IPS DF 19.7 (cell line): ENCODE measurements at places on chromosomes 3 and 15.

DNA sequence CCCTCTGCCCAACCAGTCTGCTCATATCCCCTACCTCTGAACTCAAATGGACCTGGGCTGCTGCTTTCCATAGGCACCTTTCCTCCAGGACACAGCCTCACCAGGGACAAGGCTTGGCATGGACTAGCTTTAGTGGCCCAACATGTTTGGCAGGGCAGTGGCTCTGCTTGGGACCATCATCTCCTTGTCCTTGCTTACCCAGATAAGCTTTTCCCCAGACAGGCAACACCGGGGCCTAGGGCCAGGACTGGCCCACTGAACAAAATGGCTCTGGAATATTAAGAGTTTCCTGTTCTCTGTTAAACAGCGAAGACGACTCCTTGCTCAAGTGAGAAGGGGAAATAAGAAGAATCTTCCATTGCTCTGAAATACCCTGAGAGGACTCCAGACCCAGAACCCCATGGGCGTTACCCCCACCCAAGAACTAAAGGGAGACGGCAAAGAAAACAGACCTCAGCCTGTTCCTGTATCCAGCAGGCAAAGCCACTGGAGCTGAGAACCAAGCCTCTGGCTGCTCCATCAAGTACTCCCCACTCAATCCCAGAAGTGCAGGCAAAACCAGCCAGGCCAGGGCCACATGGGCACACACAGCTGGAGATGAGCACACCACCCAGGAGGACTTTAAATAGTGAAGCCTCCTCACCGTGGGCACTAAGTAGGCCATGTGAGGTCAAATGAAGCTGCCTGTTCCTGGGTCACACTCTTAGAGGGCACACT lies 45.5 kb downstream of the CTNNB1 start:
- no peak for DNase-seq

- no peak for DNase-seq
Measured at GRCh38 chr3:108412121-108412750, 98.2 kb downstream of the MYH15 start.

DNA sequence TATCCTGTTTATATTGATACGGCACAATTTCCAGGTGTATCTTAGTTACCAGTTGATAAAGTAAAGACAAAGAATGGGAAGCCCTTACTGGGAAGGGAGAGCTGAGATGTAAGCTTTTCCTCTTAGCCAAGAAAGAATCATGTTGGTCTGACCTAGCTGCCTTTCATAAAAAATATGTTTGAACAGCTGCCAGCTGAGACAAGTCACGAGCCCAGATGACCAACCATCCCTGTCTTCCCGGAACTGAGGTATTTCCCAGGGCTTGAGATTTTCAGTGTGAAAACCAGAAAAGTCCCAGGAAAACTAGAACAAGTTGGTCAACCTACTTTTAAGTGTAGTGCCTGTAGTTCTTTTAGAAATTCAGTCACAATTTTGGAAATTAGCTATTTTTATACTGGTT lies 3.6 kb upstream of the MYH15 start:
- no peak for DNase-seq

GRCh38 chr3:88059380-88060170 lies 520 bp downstream of the ZNF654 start:
- no peak for DNase-seq

DNA sequence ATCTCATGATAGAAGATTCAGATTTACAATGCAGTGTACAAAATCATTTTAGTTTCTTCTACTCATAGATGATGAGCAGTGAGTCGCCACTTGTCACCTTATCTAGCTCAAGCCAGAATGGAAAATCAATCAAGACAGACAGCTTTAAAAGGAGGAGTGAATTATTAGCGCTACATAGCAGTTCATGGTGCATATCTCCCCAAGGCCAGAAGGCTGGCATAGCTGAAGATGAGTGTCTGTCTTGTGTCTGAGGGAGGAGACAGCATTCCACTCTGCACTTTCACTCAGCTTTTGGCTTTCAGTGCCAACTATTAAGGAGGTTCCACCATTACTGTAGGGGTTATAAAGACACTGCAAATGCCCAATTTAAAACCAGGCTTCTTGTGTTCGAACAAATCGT lies 804.1 kb upstream of the LMCD1 start:
- DNase-seq: no peak

- no peak for DNase-seq
Measured at GRCh38 chr3:45889337-45889736, 3.0 kb downstream of the CCR9 start.

GRCh38 chr3:124582196-124582595 lies 148.1 kb upstream of the UMPS start:
- no peak for DNase-seq

GRCh38 chr15:94119298-94119811 lies 112.0 kb upstream of the MCTP2 start:
- DNase-seq: no peak

DNA sequence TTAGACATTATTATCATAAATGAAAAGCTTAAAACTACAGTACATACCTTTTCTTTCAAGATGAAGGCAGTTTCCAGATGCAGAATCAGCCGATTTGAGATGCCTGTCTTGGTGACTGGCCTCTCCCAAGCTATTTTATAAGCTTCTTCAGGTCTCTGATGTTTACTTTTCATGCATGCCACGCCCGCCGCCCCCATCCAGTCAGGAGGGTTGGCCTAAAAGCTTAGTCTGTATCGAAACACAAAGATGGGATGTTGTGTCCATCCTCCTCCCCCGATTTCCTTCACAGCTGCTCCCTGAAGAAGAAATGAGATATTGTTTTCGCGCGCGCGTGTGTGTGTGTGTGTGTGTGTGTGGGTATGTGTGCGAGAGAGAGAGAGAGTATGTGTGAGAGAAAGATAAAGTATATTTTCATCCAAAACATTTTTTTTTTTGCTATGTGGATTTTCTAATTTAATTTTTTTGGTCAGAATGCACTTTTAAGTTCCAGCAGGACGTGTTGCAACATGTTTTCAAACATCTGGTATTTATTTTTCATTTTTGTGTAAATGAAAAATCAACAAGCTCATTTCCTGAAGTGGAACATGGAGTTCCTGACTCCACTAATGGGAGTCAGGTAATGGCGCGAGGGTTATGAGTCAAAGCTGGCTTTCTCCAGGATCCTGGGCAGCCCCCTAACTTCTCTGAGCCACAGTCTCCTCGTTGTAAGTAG lies at the start of gene APOD:
APOD (minus strand) TSS at position 110 of the 712 bp plus-strand sequence. CDS start 4,479 bp downstream, outside the sequence.
- no peak for DNase-seq

DNA sequence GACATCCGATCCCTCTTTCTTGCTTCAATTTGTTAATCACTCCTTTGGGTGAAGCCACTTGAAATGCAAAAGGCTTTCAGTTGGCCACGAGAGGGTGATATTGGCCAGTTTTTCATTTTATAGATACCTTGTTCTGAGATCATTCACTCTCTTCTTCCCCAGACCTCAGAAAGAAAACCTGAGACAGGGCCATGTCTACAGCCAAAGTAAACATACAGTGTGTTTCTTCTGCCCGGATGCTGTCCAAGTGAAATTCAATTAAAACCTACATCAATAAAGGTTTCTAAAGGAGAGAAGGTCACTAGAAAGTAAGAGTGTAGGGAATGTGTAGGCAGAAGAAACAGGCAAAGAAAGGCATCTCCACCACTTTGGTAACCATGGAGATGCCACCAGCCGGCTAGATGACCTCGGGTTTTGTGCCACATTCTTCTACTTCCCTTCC lies 39.5 kb upstream of the FMN1 start:
- no peak for DNase-seq

DNA sequence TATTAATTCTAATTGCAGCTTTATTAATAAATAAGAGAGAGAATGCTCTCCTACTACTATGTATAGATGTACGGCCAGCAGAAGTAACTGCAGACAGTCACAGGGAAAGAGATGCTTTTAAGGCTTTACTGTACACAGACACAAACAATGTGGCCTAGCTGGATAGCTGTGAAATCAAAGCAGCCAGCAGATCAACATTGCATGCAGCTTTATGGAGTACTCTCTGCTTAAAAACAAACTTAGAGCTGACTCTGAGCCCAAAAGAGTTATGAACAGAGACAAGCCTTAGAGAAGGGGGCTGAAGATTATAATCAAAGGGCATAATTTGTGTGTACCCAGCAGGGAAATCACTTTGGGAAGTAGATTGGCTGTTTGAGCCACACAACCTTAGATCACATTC lies 47.2 kb downstream of the CADM2 start:
- no peak for DNase-seq

DNA sequence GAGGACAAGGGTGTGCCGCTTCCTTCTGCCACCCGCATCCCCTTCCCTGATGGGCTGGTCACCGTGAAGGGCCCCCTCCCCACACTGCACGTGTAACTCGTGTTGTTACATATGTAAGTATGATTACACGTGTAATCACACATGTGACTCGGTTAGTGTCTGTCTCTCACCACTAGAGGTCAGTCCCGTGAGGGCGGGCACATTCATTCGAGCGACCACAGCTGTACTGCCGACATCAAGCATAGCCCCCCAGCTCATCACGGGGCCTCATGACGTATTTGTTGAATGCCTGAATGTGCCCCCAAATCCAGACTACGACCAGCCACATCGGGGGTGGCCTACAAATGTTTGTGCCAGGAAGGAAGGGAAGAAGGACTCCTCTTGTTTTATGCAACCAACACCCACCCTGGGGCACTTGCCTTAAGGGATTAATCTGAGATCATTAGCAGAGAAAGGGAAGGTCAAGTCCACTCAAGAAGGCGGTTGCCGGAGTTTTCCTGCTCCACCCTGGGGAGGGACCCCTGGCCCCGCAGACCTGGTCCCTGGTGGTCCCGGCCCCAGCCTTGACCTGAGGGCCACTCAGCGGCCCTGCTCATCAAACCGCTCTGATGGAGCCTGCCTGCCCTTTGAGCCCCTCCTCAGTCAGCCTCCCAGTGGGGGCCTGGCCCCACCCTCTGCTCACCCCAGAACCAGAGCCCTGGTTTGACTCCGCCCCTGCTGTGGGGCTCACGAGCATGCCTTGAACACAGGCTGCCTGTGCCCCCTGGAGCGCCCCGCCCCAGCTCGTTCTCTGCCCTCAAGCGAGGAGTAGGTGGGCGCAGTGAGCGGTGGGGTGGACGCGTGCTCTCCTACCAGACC lies 52.8 kb downstream of the RGMA start:
- no peak for DNase-seq

DNA sequence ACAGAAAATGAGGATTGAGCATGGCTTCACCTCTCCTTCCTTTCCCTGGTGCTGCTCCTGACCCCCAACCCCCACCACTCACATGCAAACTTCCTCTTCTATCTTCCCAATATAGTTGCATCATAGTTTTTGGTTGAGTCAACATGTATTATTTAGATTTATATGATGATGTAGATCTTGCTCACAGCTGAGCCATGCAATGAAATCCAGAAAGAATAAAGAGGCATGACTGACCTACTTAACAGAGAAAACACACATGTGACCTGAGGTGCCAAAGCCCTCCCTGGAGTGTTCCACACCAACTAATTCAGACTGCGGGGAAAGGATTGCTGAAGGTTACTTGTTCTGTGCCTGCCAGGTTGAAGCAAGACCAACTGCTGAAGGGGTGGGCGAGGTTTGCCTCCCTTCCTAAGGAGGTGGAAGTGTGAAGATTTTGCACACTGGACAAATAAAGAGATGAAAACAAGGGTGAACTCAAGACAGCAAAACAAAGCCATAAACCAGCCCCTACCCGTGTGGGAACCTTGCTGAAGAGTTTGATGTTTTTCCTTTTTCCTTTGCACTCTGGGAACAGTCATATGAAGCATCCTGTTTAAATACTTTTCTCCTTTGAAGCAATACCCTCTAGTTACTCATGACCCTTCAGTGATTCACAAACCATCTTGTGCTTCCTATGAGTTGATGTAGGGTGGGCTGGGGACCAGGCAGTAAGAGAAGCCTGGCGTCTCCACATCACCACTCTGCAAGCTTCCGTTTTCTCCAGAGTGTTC lies 155.2 kb upstream of the UBE2E1 start:
- no peak for DNase-seq

DNA sequence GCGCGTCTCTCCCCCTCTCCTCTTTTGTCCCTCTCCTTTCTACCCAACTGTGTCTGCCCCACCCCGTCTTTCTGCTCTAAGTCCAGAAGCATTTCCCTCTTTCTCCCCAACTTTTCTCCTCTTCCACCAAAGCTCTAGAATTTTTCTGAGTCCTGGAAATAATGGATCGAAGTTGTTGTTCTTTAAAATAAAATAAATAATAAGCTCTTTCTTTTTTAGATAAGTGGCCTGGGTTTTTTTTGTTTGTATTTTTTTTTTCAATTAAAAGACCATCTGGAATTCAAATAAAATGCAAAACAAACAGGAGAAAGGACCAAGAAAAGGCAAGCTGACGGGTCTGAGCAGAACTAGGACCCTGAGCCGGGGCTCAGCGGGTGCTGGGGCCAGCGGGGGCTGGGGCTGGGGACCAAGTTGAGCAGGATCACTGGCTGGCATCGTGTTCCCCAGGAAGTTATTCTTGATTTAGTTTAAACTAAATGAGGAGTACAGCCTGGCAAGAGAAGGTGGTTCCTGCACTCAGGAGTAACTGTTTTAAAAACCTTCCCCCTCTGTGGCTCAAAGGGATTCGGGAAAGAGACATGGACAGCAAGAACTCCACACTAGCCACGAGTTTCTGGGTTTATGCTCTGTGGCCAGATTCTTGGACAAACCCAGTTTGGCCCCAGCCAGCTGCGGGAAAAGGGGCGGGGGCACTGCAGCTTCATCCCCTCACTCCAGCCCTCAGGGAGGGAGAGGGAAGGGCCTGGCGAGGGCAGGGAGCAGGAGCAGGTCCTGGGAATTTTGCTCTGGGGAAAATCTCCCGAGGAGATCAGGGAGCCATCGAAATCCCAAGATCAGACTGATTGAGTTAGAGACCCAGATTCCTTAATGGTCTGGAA lies 8.4 kb downstream of the GATA2 start:
- DNase-seq: no peak

DNA sequence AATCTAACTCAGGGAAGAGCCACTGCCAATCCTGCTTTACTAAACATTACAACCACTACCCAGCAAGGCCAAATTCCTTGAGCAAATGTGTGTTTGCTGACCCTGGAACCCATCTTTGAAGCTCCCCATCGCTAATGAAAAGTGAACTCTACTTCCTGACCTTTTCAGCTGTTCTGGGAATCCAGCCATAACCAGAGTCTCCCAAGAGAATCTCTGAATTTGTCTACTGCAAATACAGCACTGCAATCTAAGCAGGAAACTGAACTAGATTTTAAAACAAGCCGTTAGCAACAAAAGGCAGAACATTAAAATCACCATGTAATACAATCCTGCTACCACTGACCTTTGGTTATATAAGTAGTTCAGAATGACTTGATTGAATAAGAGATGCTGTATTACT lies 309.2 kb downstream of the MAGI1 start:
- no peak for DNase-seq

GRCh38 chr3:31265646-31266428 lies 266.9 kb upstream of the STT3B start:
- no peak for DNase-seq

GRCh38 chr3:58063022-58063815 lies 55.0 kb downstream of the FLNB start:
- DNase-seq: no peak

GRCh38 chr3:58369038-58369437 lies 36.3 kb downstream of the PXK start:
- no peak for DNase-seq

DNA sequence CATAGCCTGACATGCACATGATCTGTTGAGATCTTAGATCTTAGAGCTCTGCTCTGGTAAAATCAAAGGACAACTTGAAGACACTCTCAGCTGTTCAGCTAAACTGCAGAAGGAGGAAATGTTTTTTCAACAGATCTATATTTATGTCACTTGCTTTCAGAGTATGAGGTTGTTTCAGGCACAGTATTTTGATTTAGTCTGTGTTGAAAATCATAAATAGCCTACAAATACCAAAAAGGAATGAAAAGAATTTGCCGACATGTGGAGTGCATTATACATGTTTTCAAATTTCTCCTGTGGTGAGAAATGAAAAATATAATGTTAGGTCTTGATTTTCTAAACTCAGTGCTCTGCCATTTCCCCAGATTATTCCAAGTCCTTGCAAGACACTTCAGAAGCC lies 1118.4 kb downstream of the TBL1XR1 start:
- DNase-seq: no peak

GRCh38 chr3:195906865-195907683 lies 1.3 kb downstream of the TNK2 start:
- no peak for DNase-seq
